ENCODE measurements at places on chromosomes 6 and 20.

- H3K27ac ChIP-seq, result no peak overlapping the region
- H3K4me3 ChIP-seq, result no peak overlapping the region
- H3K27me3 ChIP-seq, result no peaks in the 10 kb centered on the region
- DNase-seq, result no peak
- H3K4me1 ChIP-seq, result no peaks in the 10 kb centered on the region
These were observed 107.0 kb upstream of the DST start for GRCh38 chr6:56749632-56750151.

DNA sequence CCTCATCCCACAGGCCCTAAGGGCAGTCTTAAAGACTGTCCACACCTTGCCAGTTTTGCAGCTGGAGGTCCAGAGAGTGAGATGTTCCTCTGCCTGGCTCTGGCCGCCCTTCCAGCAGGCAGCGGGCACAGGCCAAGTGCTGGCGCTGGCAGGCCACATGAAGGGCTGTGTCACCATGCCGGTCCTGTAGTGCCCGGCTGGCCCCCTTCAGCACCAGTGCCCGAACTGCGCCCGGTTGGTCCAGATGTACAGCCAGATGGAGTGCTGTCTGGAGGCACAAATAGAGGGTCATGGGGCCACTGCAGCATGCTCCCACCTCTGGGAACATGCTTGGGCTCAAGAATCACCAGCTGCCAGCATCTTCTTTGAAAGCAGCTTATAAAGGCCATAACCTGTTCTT is 3.8 kb downstream of the NFKBIE start:
- no peak overlapping the region for H3K27ac ChIP-seq

- H3K27me3 ChIP-seq, result peaks cover 24% of the 10 kb centered on the region
- H3K36me3 ChIP-seq, result no peaks in the 10 kb centered on the region
- H3K4me3 ChIP-seq, result no peak overlapping the region
- no peak overlapping the region for H3K27ac ChIP-seq
These were observed 52.7 kb downstream of the CDH22 start for GRCh38 chr20:46255440-46256104.

GRCh38 chr20:32329817-32330554 is 28.1 kb upstream of the ASXL1 start:
- no peak overlapping the region for H3K4me3 ChIP-seq
- H3K36me3 ChIP-seq, result peaks cover 44% of the 10 kb centered on the region
- DNase-seq, result no peak
- H3K4me1 ChIP-seq, result no peaks in the 10 kb centered on the region
- no peak overlapping the region for H3K27ac ChIP-seq

- no peaks in the 10 kb centered on the region for H3K27me3 ChIP-seq
- H3K4me1 ChIP-seq, result no peaks in the 10 kb centered on the region
- H3K36me3 ChIP-seq, result no peaks in the 10 kb centered on the region
- H3K27ac ChIP-seq, result no peak overlapping the region
- no peak overlapping the region for H3K4me3 ChIP-seq
- DNase-seq, result no peak
These were observed 208.6 kb upstream of the AGPAT4 start for GRCh38 chr6:161482517-161482858.

DNA sequence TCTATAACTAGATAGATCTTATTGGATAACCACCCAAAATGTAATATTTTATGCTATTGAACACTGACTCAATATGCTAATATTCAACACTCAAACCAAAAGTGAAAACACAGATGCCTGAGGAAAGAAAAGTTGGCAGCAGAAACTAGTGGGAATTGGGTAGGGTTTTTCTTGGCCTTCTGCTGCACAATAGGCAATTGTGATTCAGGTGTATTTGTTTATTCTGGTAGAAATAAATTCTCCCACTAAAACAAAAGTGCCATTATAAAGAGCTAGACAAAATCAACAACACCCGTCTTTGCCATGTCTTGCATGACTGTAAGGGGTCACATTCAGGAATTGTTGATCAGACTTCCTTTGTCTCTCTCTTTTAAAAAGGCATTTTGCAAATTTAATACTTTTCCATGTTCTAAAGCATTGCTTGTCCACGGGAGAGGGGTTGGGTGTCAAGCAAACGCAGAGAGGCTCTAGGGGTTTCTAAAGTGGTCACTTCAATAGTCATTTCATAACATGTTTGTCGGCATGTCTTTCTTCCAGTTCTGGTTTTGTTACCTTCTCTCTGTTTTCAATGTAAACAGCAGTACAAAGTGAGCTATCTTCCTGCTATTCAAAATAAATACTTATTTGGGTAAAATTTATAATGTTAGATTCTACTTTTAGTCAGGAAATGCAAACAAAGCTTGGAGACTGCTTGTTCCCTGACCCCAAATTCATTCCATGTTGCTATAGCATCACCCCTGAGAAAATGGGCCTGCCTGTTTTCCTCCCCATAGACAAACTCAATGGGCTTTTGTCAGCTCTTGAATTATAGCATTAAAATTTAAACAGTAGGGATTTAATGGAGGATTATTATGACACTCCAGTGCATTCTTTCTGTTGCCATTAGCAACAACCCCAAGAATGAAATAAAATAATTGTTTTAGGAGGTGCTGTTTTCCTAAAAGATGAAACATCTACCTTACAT is 217.0 kb upstream of the CCN2 start:
- DNase-seq, result no peak
- H3K27ac ChIP-seq, result no peak overlapping the region
- no peak overlapping the region for H3K4me3 ChIP-seq
- no peaks in the 10 kb centered on the region for H3K27me3 ChIP-seq
- H3K4me1 ChIP-seq, result no peaks in the 10 kb centered on the region

DNA sequence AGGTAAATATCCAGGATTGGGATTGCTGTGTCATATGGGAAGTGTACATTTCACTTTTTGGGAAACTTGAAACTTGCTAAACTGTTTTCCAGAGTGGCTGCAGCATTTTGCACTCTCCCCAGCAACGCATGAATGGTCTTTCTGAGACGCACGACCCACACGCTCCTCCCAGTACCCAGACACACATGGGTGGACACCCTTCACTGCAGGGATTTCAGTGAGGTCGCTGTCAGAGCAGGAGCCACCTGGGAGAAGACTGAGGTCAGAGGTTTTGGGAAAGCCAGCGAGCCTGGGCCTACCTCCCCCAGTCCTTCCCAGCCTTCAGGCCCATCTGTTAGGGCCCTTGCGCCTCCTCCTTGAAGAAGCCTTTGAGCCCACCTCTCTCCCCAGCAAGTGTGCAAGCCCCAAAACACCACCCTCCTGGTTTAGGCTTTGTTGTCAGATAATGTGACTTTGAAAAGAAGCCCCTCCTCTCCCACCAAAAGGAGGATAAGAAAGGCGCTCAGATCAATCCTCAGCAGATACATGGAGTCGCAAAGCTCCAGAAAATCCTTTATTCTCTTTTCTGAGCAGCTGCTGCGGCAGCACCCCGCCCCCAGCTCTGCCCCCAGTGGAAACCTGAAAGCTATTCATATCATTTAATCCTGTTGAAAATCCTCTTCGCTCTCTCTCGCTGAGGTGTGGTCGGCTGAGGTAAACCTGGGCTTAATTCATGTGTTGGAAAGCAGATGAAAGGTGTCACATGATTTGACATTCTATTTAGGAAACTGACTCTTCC is 12.7 kb upstream of the JAG1 start:
- H3K4me3 ChIP-seq, result no peak overlapping the region
- no peaks in the 10 kb centered on the region for H3K36me3 ChIP-seq
- no peaks in the 10 kb centered on the region for H3K4me1 ChIP-seq
- no peaks in the 10 kb centered on the region for H3K27me3 ChIP-seq
- H3K27ac ChIP-seq, result no peak overlapping the region
